ENCODE measurements at places on chromosomes 12 and 14. TPM values are rescaled to one million over a fixed set of nuclear protein-coding genes. Genes with fewer than 3 reads are reported as not detected.

DNA sequence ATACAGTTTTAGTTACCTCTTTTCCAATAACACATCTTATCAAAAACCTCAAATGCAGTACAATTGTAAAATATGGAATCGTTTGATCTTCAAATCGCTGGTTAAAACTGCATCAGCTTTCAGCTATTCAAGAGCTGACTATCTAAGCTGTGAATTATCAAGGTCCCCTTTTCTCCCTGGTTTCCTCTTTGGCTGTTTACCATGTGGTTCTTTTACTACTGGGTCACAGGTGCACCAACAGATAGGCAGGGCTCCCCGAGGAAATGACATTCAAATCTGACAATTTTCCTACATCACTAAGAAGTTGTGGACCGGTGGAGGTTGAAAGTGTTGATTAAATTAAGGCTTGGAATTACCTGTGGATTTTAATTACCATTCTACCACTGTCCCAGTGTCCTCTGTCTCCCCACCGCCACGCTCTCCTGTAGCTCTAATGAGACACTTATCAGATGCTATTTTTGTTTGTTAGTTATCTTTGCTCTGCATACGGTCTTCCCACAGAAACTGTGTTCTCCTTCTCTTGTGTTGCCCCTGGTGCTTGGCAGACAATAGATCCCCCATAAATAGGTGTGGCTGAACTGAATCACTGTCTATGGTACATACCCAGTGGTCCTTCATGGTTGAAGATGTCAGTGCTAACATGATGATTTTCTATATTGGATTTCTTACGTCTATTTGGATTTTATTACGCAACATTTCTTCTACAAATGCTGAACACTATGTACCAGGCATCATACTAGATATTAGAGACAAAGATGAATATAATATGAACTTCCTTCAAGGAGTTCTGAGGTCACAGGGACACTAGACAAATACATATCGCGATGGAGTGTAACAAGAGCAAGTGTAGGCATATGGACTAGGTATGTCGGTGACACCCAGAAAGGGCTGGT is 20.9 kb upstream of the PLXNC1 start:
- DNase-seq = no peak

GRCh38 chr14:96584907-96585671 is 82.9 kb downstream of the PAPOLA start:
- no peak for DNase-seq

GRCh38 chr12:15863372-15863771 is 18.8 kb upstream of the STRAP start:
- DNase-seq = no peak

- peak; percentile 45 for DNase-seq
These were observed at the start of gene LUM for GRCh38 chr12:91111366-91112325. Gene LUM, minus strand, starts transcription at chr12:91111494. Its CDS starts 2,515 bp downstream, at chr12:91108979.

- no peak for DNase-seq
These were observed 5.1 kb upstream of the SERPINA6 start for GRCh38 chr14:94328196-94328595.

GRCh38 chr14:31024010-31024480 is 1.4 kb upstream of the AP4S1 start:
- DNase-seq = no peak

GRCh38 chr12:124713041-124713435 is 145.6 kb upstream of the NCOR2 start:
- DNase-seq = peak; percentile 61

DNA sequence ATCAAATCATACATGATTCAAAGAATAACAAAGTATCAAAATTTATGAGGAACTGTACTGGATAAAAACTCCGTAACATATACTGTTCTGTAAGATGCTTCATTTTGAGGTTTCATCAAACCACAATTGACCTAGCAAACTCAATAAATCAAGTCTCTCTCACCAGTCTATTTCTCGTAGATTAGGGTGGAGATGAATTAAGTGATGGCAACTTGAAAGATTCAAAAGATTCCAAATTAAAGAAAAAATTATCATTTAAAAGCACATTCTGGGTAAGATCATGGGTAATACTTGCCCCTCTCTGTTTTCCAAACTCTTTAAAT is 74.4 kb downstream of the PAPLN start:
- DNase-seq = no peak

GRCh38 chr12:32148372-32148771 is 41.7 kb downstream of the BICD1 start:
- no peak for DNase-seq

STON2 gene
- 9.3 TPM for total RNA-seq

- DNase-seq = no peak
These were observed 97.9 kb upstream of the USP44 start for GRCh38 chr12:95648990-95649791.

DNA sequence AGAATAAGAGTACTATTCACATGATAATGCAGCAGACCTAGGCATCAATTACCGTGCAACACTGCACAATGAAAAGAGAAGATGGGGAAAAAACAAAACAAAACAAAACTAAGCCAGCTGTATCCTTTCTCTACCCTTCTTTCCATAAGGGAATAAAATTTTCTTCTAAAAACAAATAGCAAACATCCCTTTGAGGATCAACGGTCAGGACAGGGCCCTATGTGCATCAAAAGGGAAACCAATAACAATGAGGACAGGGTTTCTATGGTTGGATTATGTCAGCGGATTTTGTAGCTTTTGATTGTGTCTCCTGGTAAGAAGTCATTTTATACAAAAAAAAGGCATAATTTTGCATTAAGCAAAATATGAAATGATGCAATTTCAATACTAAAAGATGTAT is 350.3 kb downstream of the SLC6A15 start:
- no peak for DNase-seq

DNA sequence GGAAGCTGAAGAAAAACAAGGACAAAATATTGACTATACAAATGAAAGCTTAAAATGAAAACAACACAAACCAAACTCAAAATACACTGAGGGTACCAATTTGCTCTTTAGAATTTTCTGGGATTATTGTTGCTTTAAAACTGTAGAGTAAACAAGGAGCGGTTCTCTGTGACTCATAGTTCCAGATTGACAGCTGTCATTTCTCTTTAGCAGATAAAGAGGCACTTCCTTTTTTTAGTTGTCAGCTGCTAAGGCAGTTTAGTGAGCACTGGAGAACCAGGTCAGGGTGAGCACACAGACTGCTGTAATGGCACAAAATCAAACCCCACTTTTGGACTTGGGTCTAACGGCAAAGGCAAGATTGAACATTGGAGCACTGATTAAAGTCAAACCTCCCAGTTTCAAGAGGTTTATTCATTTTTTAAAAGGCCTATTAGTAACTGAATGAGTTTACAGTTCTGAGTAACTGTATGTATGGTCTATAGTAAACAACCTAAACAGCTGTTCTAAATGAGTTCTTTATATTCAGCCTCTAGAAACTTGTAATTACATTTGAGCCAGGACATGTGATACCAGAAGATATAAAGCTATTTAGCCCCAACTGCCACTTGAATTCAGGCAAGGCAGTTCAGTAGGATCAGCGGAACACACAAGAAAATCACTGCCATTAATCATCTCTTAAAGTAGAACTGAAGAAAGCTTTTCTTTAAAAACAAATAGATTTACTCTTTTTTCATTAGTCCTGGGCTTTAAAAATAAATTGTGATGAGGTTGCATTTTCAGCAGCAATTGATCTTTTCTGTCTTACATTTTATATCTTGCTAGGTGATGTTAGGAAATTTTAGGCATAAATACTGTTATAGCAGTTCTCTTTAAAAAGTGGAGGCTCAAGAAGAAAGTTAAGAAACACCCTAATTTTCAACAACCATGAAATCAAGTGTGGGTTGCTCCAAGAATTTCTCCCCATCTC is 71.7 kb upstream of the PRICKLE1 start:
- DNase-seq = no peak

DNA sequence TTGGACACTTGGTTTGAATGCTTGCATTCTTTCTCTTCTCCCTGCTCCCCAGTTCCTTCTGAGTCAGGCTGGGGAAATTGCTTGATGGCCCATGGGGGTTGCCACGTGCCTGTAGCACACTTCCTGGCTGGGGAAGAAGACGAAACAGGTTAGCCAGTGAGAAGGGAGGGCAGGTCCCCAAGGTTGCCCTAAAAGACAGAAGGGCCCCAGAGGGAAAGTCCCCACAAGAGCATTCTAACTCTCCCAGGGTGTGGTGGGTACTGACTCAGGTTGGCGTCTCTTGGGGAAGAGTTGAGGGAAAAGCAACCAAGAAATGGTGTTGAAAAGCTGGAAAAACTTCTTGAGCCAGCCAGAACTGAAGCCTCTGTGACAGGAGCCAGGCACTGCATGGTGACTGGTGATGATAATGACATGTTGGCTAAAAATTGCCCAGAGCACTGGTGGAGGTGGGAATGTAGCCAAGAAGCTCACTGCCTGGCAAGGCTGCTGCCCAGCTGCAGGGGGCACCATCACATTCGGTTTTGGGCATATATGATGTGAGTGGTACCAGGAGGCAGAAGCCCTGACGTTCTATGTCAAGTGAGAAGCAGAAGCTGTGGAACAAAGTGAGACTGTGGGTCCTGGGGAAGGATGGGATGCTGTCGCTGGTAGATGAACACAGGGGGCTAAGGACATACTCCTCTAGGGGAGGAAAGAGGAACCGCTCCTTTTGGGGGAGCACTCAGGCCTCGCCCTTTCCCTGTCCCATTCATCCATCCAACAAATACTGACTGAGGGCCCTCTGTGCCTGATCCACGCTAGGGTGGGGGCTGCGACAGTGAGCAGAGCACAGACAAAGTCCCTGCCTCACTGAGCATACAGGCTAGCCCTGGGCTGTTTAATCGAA is 8.1 kb upstream of the RABGGTA start:
- DNase-seq = peak; percentile 73

GRCh38 chr12:96427269-96427729 is 27.1 kb upstream of the CDK17 start:
- DNase-seq = peak; percentile 38

GRCh38 chr12:66959276-66959675 is 280.4 kb upstream of the GRIP1 start:
- no peak for DNase-seq

GPD1 gene
- 33.9 TPM for total RNA-seq

- no peak for DNase-seq
These were observed 54.1 kb upstream of the PLBD1 start for GRCh38 chr12:14621826-14622225.

DNA sequence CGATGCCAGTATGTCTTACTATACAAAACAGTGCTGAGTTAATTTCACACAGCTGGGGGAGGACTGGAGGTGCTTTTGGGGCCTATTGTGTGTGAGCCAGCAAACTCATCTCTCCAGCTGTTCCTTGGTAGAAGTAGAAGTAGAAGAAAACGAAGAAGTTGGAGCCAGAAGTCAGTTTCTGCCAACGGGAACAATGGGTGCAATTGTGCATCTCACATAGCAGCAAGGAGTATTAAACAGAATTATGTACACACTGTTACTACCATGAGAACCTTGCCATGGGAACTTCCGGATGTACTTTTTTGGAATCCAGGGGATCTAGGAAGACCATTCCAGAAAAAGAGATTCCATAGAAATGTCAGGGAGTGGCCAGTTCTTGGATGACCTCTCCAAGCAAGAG is 88.6 kb downstream of the VCPKMT start:
- DNase-seq = no peak

DNA sequence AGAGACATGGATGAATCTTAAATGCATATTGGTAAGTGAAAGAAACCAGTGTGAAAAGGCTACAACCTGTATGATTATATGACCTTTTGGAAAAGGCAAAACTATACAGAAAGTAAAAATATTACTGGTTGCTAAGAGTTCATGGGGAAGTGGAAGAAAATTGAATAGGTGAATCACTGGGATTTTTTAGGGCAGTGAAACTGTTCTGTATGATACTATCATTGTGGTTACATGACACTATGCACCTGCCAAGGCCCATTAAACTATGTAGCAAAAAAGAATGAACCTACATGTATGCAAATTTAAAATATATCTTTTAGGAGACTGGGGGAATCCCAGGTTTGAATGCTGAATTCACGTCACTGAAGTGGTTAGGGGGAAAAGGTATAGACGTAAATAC is 12.6 kb upstream of the OR8S1 start:
- DNase-seq = no peak

All from left ventricle myocardium superior (tissue), 1 donor.